ENCODE measurements at places on chromosomes 4 and X.

GRCh38 chr4:80192937-80193336 lies 4.4 kb upstream of the PRDM8 start:
- no peak for DNase-seq

DNA sequence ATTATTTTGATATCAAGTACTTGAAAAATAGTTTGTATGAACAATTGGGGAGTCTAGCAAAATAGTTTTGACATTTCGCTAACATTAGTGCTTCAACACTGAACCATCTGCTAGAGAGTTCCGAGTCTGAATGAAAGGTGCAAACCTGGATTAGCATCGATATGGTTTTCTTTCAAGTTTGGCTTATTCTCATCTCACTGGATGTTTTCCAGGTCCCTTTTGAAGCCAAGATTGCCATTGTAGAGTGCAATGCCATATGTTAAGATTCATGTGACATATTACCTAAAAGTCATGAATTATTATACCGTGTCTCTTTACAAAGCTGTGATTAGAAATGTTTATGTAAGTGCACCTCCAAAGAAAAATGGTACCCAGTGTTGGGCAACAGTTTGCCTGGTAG lies 36.8 kb upstream of the NAA11 start:
- no peak for DNase-seq

DNA sequence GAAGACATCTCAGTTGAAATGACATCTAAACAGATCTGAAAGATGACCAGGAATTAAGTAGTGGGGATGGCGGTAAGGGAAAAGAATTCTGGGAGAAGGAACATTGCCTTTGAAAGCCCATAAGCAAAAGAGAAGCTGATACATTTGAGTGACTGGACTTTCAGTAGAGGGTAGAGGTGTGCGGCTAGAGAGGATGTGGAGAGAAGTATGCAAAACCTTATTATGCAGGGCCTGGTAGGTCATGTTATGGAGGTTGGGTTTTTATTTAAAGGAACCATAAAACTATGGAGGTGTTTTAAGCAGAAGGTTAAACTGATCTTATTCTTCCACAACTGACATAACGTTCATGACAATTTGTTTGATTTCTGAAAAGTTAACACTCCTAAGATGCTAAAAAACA lies 36.3 kb downstream of the RPS6KA3 start:
- no peak for DNase-seq

DNA sequence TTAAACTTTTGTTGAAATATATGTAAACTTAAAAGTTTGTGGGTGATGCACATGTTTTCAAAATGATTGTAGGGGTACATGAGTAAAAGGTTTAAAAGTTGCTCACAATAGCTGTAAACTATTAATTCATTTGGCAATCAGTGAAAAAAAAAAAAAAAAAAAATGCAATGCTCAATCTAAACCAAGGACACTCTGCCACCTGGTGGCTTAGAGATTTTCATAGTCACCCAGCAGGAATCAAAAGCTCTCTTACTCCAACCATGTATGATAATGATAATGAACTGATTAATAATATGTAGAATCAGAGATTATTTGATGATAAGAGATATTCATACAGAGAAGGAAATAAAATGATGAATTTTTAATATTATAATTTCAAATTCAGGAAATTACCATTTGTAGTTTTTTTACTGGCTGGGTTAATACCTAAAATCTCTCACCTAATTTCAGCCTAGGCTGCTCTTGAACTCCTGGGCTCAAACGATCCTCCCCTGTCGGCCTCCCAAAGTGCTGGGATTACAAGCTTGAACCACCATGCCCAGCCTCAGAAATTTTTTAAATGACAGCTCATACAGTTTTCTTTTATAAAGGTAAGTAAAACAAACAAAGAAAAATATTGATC lies 46.9 kb upstream of the SLC25A4 start:
- DNase-seq, result no peak

DNA sequence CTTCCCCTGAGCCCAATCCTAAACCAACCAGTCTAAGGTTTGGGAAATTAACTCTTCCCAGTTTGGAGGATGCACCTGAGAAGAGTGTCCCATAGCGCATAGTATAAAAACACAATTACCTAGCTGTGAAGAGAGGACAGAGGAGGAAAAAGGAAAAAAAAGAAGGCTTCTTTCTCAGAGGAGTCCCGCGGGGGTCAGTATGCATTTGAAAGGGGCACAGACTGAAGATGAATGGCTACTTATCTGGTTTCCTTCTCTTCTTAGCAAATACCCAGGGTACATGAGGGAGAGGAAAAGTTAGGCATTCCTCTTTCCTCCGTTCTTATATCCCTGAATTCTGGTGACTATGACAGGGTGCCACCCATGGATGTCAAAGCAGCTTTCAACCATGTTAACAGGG lies 96.9 kb downstream of the TMEM47 start:
- no peak for DNase-seq

DNA sequence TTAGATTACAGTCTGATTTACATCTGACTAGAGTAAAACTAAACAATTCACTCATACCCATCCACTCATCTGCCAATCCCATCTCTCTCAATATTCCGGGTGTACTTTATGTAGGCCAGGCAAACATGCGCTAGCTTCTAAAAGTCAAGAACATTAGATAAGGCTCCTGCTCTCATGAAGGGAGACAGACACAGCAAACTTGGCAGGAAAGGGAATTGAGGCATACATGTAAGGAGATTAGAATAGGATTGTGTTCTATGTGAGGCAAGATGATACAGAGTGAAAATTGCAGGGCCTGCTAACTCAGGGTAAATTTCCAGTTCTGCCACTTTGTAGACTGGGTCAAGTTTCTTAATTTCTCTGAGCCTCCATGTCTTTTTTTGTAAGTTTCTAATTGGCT lies 135.8 kb downstream of the CDS1 start:
- no peak for DNase-seq

DNA sequence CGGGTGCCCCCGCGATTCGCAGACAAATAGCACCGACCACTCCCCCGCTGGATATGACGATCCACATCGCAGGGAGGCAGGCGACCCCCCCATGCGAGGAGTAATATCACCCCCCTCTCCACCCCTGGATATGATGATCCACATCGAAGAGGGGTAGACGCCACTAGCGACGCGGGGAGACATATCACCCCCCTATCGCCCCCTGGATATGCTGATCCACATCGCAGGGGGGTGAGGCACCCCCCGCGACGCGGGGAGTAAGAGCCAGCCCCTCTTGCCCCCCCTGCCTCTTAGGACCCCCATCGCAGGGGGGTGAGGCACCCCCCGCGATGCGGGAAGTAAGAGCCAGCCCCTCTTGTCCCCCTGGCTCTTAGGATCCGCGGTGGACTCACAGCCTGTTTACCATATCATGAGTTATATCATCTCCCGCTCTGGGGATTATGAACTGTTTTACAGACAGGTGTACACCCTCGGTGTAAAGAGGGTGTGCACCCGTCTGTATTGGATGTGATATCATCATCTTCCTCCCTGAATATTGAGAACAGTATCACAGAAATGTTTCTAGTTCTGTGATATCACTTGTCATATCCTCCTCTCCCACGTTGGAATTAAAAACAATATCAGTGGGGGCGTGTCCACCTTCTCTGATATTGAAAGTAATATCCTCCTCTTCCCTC lies 22.7 kb upstream of the DRD5 start:
- no peak for DNase-seq

DNA sequence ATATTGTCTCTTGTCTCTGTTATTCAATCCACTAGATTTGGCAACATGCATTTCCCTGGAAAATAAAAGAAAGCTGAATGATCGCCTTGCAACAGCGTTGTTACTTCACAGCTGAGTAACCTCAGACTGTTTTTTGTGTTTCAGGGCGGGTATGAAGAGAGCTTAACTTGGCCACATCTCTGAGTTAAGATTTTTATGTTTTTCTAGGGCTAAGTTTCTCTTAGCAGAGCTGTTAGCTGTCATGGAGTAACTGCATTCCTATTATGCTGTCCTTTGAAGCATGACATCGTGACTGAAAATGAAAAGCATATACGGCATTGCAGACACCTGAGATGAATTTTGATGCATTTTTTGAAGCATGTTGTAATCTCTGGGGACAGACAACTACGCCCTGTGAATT lies 1798.9 kb downstream of the PCDH7 start:
- DNase-seq, result no peak

DNA sequence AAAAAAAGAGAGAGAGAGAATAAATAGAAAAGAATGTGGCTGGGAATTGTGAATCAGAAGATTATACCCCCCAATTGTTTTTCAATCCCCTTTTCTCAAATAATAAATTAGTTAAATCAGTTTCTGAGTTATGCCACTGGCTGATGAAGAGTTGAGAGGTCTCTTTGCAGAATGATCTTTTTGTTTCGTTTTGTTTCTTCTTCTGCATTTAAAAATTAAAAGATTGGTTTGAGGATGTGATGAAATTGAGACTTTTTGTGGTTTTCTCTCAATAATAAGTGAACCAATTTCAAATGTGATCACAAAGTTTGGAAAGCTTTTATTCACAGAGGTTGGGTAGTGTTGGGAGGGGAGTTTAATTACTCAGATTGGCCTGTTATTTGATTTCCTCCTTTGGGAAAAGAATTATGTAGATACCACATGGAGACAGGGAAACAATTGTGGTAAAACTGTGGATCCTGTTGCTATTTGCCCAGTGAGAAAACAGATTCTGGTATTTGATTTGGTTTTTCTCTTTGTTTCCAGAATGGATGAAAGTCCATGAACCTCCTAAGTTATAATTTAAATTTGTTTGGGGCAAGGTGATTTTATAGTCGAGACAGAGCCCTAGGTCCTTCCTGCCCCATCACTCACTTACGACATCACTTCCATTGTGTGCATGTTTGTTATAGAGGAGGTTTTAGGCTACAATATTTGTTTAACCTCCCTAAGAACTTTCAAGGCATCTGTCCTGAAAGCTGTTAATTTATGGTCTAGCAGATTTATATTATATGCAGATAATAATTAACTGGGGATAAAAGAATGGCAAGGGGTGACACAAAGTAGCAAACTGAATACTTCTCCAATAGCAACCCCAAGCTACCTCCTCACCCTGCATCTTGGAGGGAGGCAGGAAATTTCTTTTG lies 92.0 kb upstream of the BMPR1B start:
- DNase-seq, result no peak

DNA sequence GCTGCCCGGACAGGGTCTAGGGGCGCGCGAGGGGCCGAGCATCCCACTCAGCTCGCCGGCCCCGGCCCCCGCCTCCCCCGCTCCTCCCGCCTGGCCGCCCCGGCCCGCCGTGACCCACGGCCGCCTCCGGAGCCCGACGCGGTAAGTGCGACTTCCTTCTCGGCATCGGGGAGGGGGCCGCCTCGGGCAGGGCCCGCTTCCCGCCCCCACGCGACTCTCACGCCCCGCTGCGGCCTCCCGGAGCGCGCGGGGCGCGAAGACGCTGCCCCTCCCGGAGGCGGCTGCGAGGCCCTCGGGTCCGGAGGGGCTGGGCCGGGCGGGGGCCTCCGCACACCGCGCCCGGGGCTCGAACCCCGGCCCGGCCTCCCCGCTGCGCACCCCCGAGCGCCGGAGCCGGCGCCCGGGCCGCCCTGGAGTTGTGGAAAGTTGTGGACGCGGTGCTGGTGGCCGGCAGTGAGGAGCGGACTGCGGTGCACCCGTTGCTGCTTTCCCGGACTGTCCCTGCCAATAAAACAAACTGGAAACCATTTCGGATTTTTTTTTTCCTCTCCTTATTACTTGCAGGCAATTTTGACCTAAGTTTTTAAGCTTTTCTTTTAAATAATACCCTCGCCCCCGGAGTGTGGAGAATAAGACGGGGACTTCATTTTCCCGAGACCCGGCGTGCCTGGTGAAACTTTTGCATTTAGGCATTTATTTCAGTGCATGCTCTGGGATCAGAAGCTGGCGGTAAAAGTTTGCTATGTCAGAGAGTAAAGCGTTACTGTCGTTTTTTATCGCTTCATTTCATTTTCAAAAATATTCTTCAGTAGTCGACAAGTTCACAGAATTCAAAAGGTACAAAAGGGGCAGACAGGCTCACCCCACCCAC lies 13.0 kb upstream of the TMEM156 start:
- DNase-seq, result no peak

GRCh38 chr4:170589597-170590191 lies 499.9 kb upstream of the AADAT start:
- DNase-seq, result no peak

DNA sequence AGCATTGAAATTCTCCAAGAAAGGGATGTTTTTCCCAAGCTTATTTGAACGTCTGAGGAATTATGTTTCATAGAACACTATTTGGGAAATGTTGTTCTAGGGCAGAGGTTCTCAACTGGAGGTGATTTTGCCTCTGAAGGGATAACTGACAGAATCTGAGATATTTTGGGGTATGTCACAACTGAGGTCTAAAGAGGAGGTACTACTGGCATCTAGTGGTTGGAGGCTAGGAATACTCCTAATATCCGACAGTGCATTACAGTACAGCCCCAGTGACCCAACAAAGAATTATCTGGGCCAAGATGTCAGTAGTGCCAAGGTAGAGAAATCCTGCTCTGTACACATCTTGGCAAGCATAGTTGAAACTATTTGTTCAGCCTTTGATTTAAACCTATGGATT lies 6.4 kb downstream of the HSPA4L start:
- no peak for DNase-seq

- no peak for DNase-seq
Observed at GRCh38 chr4:81647388-81647787, 175.7 kb upstream of the RASGEF1B start.

DNA sequence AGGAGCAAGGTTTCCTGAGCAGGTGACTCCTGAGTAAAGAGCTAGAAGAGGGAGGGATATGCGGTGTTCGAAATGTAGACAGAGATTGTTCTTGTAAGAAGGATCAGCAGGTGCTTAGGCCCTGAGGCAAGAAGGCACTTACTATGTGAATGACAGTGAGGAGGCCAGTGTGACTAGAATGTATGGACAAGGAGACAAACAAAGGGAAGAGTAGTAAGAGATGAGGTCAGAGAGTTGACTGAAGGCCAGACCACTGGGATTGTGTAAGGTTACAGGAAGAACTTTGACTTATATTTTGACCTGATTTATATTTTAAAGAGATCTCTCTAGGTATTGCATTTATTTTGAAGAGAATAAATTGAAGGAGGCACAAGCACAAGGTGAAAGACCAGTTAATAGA lies 118.4 kb upstream of the ENPEP start:
- no peak for DNase-seq

DNA sequence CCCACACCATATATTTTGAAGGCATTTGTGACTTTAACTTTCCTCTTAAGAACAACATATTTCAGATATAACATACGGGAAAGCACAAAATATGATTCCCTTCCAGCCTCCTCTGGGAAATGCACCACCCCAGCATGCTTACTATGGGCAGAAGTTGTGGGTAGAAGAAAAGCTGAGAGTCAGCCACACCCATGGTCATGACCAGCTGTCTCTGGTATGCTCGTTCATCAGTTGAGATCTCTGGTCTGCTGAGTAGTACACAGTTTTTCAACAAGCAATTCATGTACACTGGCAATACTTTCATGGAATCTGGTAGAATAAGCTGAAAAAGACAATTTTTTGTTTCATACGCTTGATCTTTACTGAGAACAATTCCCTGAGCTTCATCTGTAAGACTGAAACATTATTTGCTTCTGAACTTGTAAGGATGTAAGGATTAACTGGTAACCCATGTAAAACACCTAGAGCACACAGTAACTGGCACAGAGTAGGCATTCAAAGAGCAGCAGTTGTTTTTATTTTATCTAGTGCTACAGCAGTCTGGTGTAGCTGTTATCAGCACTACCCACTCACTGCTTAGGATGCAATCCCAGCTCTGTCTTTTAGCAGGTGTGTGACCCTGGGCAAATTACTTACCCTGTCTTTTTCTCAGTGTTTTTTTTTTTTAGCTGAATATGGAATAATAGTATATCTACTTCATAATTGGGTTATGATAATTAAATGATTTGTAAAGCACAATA lies 47.6 kb downstream of the METTL14 start:
- no peak for DNase-seq
